ENCODE measurements at places on chromosomes 3 and 15.

DNA sequence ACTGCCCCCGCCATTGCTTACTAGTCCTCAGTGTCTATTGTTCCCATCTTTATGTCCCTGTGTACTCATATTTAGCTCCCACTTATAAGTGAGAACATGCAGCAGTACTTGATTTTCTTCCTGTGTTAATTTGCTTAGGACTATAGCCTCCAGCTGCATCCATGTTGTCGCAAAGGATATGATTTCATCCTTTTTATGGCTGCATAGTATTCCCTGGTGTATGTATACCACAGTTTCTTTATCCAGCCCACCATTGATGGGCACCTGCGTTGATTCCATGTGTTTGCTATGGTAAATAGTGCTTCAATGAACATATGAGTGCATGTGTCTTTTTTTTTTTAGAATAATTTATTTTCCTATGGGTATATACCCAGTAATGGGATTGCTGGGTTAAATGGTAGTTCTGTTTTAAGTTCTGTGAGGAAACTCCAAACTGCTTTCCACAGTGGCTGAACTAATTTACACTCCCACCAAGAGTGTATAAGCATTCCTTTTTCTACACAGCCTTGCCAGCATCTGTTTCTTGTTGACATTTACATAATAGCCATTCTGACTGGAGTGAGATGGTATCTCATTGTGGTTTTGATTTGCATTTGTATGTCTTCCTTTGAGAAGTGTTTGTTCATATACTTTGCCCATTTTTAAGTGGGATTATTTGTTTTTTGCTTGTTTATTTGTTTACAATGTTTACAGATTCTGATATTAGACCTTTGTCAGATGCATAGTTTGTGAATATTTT lies 53.7 kb downstream of the GALK2 start:
- no peak for DNase-seq

- DNase-seq: no peak
These were observed 11.1 kb downstream of the ANKUB1 start for GRCh38 chr3:149781211-149781610.

DNA sequence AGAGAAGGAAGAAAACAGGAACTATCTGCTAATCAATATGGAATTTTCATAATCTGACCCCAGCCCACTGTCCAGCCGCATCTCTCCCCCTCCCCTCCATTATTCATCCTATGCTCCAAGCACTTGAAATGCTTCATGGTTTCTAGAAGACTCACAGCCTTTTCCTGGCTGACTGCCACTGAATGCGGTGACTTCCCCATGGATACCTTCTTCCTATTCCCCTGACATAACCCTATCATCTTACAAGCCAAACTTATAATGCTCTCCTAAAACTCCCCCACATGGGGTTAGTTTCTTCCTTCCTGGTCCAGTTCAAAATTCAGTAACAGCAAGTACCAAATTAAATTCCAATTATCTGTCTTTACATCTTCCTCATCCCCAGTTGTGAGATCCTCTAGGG lies 31.2 kb upstream of the PTX3 start:
- DNase-seq: no peak

DNA sequence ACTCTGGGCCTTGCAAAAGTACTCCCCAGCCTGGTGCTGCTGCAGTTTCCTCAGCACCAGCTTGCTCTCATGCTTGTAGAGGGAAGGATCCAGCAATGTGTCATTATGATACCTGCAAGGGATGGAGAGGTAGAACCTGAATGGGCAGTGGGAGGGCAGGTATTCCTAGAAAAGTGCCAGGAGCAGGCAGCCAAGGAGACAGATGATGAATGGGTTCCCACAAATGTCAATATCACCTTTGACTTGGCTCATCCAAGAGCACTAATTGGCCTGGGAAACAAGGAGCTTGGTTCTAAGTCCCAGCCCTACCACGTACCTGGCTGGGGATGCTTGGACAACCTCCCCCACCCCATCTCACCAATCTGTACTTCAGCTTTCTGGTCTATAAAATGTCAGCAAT lies 9.4 kb downstream of the CILP start:
- no peak for DNase-seq

GRCh38 chr3:186932281-186933181 lies 2.2 kb downstream of the ST6GAL1 start:
- no peak for DNase-seq

DNA sequence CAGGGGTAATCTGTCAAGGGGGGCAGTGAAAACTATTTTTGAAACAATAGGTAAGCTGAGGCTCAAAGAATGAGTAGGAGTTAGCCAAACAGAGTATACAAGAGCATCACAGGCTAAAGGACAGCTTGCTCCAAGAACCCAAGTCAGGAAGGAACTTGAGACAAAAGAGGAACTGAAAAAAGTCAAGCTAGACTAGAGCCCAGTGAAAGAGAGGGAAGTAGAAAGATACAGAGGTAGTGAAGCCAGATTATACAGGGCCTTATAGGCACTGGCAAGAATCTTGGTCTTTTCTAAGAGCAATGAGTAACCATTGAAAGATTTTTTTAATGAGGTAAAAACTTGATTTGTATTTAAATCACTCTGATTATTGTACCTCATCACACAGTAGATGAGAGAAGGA lies 69.9 kb downstream of the FILIP1L start:
- no peak for DNase-seq

GRCh38 chr3:138314751-138315150 lies 14.9 kb downstream of the NME9 start:
- DNase-seq: no peak

DNA sequence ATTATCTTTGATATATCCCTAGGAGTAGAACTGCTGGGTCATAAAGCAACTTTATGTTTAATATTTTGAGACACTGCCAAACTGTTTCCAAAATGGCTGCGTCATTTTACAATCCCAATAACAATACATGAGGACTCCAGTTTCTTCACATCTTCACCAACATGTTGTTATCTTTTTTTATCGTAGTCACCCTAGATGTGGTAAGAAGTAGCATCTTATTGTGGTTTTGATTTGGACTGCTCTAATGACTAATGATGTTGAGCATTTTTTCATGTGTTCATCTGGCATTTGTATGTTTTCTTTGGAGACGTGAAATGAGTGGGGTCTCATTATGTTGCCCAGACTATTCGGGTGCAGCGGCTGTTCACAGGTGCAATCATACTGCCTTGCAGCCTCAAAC lies 83.8 kb downstream of the MAP4 start:
- DNase-seq: no peak

DNA sequence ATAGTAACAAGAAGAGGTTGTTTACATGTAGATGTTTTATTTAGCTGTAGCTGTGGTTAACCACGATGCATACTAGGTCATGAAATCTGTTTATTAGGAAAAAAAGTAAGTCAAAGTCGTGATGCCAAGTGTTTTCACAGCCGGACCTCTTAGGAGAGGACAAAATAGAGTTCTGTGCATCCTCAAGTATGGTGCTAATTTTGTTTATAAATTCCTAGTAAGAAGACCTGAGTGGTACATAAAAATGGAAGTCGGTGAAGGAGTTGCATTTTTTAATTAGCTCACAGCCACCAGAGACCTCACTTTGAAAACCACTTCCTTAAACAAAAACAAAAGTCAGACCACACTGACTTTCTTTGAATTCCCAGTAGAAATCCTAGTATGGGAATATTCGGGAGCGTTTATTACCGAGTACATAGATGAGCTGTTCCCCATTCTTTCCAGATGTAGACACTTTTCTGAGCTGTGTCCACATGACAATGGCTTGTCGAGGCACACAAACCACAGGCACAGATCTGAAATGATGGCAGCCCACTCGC lies 143.6 kb upstream of the UBE2E1 start:
- DNase-seq: no peak

GRCh38 chr15:37789881-37790280 lies 144.6 kb upstream of the TMCO5A start:
- DNase-seq: no peak

DNA sequence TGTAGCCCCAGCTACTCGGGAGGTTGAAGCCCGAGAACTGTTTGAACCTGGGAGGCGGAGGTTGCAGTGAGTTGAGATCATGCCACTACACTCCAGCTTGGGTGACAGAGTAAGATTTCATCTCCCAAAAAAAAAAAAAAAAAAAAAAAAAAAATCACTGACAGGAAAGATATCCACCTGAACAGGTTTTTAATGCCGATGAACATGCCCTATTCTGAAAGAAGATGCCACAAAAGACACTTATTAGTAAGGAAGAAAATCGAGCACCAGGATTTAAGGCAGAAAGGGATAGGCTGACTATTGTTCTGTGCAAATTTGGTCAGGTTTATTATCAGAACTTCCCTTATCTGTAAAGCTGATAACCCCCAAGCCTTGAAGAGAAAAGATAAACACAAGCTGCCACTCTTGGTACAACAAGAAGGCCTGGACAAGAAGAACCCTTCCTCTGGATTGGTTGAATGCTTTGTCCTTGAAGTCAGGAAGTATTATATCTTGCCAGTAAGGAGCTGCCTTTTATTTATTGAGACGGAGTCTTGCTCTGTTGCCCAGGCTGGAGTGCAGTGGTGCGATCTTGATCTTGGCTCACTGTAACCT lies 2.7 kb upstream of the PARP16 start:
- DNase-seq: no peak

GRCh38 chr15:31344823-31345605 lies 18.4 kb downstream of the KLF13 start:
- DNase-seq: no peak

DNA sequence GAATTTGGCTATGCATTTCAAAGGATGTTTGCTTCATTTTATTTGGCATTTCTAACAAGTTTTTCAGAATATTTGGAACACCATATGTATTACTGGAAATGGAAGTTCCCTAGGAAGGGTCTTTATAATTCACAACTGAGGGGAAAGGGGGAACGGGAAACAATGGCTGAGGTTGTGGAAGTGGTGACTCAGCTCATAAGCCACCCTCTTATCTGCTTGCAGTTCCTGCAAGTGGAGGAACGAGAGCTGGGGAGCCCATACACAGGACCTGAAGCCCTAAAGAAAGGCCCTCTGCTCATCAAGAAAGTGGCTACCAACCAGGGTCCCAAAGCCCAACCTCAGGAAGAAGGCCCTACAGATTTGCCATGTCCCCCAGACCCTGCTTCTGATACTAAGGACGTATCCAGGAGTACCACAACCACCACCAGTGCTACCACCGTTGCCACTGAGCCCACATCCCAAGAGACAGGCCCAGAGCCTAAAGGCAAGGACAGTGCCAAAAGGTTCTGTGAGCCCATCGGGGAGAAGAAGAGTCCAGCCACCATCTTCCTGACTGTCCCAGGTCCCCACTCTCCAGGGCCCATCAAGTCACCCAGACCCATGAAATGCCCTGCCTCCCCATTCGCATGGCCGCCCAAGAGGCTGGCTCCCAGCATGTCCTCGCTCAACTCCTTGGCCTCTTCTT lies 37.9 kb downstream of the ESYT3 start:
- no peak for DNase-seq

- DNase-seq: no peak
These were observed 80.4 kb downstream of the IGF1R start for GRCh38 chr15:98728811-98729160.

DNA sequence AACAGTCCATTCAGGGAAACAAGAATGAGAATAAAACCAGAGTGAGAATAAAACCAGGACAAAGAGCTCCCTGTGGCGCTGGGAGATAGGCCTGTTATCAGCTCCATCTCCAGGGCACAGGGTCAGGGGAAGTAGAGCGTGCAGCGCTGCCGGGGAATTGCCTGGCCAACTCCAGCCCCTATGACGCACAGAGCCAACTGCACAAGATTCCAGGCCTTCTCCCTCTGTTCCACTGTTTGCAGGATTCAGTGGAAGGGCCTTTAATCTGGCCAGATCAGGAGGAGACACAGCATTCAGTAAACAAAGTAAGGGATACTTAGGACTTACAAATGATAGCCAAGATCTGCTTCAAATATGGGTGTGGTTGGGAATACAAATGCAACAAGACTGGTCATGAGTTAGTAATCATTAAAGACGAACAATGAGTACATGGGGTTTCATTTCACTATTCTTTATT lies 49.4 kb downstream of the ITGB5 start:
- DNase-seq: no peak

GRCh38 chr15:31301673-31301990 lies 25.0 kb upstream of the KLF13 start:
- no peak for DNase-seq

DNA sequence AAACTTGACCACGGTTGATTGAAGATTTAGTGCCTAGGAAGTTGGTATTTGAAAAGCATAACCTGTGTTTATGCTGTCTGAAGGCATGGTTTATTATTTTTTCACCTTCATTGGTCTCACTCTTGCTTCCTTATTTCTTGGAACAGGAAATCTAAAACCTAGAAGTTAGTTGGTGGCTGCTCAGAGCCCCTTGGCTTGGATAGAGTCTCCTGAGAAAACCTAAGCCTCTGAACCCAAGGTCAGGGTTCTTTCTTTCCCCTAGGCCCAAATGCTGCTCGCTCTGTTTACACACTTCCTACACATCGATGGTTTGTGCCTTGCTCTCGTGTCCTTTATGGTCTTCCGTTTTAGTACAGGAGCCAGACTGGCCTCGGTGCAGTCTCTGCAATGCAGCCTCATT lies 82.2 kb downstream of the TRAK1 start:
- no peak for DNase-seq

GRCh38 chr15:101240358-101240757 lies 11.5 kb downstream of the CHSY1 start:
- DNase-seq: no peak

DNA sequence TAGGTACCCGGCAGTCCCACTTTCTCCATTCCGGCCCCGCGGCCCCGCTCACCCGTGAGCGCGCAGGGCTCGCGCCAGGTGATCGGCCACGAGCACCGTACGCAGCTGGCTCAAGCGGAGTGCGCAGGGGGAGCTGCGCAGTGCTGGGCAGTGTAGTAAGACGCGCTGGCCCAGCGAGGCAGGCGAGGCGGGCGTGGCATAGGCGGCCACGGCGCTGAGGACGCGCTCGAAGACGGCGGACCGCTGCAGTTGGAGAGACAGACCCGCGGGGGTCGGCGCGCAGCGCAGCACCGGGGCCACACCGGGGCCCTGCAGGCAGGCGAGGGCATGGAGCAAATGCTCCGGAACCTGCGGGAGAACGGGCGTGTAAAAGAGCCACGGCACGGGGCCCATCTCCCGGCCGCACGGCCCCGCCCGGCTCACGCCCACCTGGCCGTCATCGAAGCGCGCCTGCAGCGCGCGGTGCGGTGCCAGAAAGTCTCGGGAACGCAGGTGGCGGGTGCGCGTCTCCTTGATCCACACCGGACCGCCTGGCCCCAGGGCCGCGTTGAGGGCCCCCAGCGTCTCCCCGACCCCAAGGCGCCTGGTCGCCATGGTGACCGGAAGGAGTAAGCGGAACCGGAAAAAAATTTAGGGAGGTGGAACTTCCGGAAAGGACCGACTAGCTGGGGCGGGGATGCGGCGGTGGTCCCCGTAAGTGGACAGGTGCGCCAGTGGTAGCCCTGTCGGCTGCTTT lies at the start of gene DALRD3:
Gene DALRD3, minus strand, starts transcription at position 610 of the 736 bp plus-strand sequence. Its CDS starts 16 bp downstream, at position 594.
- DNase-seq: no peak

DNA sequence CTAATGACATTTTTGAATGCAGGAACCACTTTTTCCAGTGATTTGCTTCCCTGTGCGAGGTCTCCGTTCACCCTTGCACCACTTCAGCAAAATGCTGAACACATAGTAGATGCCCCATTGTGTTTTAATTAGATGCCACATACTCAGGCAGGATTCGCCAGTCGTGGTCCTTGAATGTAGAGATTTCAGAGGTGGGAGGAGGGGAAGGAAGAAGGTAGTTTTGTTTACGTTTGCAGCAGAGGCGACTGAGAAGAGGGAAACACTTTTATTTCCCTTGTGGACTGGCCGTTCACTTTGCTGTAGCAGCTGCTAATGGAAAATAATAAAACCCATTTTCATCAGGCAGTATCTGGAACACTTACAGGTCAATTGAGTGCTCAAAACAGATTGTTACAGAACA lies 262.8 kb upstream of the TBL1XR1 start:
- DNase-seq: no peak

- DNase-seq: no peak
These were observed 91.1 kb upstream of the KLF13 start for GRCh38 chr15:31235311-31236183.

GRCh38 chr15:40163657-40164416 lies 3.0 kb downstream of the BUB1B start:
- DNase-seq: no peak

Data from activated gamma-delta T cell treated with anti-CD3 and anti-CD28 coated beads, Interleukin-2, amount 50 U/mL, for 16 hours (primary cell).